ENCODE measurements at places on chromosomes 7 and 10.

- DNase-seq, result no peak
These were observed 126.7 kb upstream of the WNT16 start for GRCh38 chr7:121202125-121202524.

- no peak for DNase-seq
These were observed 589.9 kb upstream of the MGMT start for GRCh38 chr10:128877141-128877540.

DNA sequence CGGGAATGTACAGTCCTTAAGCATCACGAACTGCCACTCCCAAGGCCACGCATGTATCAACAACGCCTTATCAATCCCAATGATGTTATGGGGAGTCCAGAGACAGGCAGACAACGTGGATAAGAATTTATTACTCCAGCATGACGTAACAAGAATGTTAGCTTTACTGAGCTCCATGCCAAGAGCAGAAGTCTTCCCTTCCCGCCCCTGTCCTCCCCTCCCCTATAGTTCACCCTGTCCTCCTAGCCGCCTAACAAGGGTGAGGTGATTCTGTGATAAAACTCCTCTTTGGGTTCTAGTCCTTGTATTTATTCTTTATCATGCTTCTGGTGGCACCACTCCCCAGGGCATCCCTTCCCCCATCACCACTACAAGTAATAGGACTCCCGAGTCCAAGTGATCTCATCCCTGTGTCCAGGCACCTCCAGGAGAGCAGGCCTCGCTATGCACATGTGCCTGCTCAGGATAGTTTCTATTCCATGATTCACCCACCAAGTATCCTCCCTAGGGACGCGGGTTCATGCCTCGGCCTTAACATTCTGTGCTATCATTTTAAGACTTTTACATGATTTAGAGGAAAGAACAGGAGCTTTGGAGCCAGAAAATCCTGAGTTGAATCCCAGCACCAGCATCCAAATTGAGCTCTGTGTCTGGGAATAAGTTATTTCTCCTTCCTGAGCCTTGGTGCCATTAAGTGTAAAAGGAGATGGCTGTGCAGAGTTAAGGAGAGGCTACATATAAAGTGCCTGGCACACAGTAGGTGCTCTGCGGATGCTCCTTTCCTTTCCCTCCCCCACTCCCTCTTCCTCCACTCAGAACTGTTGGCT lies 15.4 kb downstream of the GSDME start:
- DNase-seq, result no peak

DNA sequence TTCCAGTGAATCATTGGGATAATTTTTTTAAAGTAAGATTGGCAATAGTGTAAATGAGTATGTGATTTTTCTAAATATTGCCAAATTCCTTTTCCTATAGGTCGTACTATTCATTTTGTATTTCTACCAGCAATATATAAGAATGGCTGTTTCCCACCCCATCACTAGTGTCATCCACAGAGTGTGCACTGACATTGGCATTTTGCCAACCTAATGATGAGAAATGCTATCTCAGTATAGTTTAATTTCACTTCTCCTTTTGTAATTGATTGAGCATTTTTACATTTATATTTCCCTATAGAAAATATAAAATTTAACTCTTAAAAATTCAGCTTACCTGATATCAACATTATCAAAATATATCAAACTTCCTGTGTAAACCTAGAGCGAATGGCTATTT lies 17.6 kb upstream of the TMEM26 start:
- DNase-seq, result no peak

GRCh38 chr7:35753761-35754603 lies 46.9 kb upstream of the SEPTIN7 start:
- DNase-seq, result no peak

GRCh38 chr7:8982338-8982992 lies 549.1 kb downstream of the NXPH1 start:
- DNase-seq, result no peak

DNA sequence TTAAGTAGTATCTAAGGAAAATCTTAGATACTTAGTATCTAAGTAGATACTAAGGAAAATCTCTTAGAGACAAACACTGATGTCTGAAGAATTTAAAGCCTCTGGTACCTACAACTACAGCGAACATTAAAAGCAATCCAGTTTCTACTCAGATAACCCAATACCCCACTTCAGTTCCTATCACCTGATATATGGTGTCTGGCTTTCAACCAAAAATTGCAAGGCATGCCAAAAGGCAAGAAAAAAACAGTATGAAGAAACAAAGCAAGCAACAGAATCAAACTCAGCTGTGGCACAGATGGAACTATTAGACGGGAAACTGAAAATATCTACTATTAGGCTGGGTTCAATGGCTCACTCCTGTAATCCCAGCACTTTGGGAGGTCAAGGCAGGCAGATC lies 31.1 kb downstream of the ARHGAP12 start:
- DNase-seq, result no peak

DNA sequence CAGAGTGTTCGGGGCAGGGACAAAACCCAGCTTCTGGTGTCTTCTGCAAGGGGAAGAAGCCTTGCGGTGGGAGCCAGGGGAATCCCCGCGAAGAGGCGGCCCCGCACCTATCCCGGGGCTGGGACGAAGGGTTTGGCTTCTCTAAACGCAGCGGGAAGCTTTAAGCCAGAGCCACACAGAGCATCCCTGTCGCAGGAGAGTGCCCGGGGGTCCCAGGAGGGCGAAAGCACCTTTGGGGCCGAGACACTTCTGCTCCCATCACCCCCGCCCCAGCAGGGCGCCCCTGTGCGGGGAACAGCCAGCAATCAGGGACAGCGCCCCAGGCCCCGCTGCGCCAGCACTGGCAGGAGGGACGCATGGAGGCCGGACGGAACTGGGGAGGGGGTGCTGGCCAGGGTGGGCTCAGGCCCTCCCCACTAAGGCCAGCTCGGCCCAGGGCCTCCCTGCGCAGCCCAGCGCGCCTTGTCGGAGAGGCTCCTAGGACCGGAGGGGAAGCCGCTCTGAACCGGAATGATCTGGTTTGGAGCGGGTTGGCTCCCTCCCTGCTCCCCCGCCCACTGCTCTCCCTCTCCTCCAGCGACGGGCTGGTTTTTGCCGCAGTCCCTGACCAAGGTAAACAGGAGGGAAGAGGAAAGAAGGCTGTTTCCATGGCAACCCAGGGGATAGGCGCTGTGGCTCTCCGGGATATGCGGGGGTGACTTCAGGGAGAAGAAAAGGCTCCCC lies 63.9 kb downstream of the TMEM209 start:
- peak; percentile 24 for DNase-seq

DNA sequence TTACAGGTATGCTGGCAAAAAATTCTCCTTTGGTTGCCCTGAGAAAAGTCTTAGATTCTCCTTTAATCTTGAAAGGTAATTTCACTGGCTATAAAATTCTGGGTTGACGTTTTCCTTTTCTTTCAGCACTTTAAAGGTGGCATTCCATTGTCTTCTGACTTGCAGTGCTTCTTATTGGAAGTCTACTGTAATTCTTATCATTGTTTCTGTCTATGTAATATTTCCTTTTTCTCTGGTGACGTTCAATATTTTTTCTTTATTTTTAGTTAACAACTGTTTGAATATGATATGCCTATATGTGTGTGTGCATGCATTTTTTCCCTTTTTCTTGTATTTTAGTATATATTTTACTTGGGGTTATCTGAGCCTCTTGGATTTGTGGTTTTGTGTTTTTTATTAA lies 111.0 kb downstream of the GPR158 start:
- no peak for DNase-seq

- no peak for DNase-seq
These were observed 48.5 kb downstream of the PDIA4 start for GRCh38 chr7:148979827-148980226.

DNA sequence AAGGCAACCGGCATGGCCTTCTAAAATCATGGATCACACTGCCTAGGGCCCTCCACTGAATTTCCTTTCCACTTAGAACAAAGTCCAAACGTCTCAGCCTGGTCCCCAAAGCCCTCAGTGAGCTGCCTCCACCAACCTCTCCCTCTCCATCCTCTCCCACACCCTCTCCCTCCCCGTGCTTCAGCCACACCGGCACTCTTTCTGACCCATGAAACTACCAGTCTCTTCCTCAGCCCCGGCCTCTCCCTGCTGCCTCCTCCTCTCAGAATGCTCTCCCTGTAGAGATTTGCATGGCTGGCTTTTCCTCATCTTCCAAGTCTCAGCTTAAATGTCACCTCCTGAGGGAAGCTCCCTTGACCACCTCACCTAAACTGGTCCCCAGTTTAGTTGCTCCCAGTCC lies 219.0 kb upstream of the ZMIZ1 start:
- DNase-seq, result no peak

DNA sequence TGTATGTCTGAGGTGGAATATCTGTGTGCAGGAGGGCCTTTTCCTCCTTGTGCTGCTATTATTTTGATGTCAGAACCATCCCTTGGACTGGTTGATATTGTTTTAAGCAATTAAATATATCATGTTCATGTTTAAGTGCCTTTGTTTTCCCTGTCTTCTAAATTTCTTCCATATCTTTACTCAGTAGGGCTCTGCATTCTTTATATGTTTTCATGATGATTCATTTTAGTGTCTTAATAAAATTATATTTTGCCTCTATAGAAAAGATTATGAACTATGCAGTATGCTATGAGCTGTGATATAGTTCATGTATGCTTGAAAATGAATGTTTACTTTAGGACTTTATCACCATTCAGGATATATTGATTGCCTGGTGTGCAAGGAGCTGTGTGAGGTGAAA lies 34.8 kb downstream of the AHR start:
- no peak for DNase-seq

- no peak for DNase-seq
These were observed 10.4 kb upstream of the SORCS3 start for GRCh38 chr10:104630731-104631130.

GRCh38 chr7:148031019-148031418 lies 559.5 kb upstream of the C7orf33 start:
- DNase-seq, result no peak
